Activated T-helper 1 cell treated with anti-CD3 and anti-CD28 coated beads, Interleukin-2, amount 50 U/mL, for 16 hours (primary cell): ENCODE measurements at places on chromosomes 2 and 18.

DNA sequence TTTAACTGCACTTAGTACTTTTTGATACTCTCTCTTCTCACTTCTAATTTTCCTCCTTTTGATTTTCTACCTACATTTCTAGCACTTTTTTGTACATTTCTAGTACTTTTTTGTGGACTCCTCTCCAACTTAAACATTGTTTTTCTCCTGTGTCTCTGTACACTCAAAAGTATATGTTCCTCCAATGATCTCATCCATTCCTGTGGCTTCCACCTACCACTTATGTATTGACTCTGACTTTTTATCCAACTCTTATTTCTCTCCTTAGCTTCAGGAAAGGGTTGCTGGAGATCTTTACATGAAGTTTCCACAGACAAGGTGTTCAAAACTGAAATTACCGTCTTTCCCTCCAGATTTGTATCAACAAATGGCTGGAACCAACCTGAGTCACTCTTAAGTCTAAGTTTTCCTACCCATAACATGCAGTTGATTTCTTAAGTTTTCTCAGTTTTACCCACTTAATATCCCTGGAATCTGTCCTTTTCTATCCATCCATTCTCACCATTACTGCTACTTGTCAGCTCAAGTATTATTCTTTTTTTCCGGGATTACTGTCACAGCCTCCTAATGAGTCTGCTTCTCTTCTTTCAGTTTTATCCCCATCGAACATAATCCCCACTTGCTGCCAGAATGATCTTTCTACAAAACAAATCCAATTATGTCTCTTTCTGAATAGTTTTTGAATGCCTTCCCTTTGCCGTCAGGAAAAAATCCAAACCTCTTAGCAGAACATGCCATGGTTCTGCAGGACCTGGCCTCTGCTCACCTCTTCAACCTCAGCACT is 22.6 kb upstream of the PELI1 start:
- no peak for DNase-seq

DNA sequence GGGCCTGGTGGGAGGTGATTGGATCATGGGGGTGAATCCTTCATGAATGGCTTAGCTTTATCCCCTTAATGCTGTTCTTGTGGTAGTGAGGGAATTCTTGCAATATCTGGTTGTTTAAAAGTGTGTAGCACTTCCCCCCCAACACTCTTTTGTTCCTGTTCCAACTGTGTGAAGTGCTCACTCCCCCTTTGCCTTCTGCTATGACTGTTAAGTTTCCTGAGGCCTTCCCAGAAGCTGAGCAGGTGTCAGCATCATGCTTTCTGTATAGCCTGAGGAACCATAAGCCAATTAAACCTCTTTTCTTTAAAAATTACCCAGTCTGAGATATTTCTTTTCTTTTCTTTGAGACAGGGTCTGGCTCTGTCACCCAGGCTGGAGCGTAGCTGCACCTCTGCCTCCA is 139.4 kb downstream of the RNF152 start:
- DNase-seq = no peak

DNA sequence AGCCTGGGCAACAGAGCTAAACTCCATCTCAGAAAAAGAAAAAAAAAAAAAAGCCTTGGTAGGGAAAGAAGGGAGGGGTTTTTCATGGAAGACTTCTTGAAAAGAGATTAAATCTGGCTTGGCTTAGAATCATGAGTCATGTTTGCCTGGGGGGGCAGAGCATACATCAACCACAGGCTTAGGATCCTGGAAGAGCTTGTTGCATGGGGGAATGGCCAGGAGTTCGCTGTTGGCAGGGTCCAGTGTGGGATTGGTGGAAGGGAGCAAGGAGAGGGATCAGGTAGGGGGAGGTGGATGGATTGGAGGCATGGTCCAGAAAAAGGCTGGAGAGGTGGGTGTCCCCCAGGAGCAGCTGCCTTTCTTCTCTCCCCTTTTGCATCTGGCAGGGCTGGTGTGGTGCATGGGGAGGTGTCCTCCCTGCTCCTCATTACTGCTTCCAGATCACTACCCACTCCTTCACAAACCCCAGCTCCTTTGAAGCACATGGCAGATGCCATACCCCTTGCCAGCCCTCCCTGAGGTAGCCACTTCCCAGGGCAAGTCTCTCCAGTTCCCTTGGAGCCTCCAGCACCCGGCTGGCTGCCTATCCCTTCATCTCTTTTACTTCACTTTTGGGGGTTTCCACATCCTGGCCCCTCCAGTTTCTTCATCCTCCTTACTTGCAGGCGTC is 2.5 kb downstream of the ARMC9 start:
- DNase-seq = no peak

DNA sequence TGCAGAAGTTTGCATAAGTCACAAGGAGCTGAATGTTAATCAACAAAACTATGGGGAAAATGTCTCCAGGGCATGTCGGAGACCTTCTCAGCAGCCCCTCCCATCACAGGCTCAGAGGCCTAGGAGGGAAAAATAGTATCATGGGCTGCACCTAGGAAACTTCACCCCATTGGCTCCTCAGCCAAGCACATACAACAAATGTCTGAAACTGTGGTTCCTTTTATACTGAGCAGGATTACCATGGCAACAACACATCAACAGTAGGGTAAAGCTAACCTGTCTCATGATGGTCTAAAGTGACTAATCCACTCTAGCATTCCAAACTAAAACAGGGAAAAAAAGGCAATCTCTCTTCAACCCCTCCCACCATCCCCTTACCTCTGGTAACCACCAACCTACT is 3.2 kb upstream of the NEMP2 start:
- DNase-seq = no peak

DNA sequence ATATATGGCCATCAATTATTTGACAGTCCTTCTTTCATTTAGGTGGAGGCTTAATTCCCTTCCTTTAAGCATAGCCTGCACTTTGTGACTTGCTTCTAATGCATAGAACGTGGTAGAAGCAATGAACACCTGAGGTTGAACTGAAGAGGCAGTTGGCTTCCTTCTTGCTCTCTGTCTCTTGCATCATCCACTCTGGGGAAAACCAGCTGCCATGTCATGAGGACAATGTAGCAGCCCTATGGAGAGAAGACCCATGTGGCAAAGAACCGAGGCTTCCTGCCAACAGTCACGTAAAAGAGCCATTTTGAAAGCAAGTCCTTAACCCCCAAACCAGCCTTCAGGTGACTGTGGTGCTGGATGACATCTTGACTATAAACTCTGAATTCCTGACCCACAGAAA is 46.8 kb downstream of the ATOH8 start:
- no peak for DNase-seq

- DNase-seq = no peak
These were observed 130.2 kb upstream of the ID2 start for GRCh38 chr2:8551622-8552074.

- DNase-seq = no peak
These were observed 54.5 kb upstream of the TMEM163 start for GRCh38 chr2:134773335-134773734.

DNA sequence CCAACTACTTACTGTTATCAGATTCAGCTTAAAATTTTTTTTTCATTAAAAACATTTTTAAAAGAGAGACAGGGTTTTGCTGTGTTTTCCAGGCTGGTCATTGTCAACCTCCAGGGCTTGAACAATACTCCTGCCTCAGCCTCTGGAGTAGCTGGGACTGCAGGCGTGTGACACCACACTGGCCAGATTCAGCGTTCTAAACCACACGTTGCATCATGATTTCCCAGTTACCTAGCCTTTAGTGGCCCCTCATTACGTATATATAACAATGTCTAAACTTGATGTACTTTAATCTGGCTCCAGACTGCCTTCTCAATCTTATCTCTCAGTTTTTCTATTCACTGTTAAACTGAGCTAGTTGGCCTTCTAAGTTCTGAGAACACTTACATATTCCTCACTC is 89.6 kb downstream of the COMMD1 start:
- DNase-seq = no peak

- no peak for DNase-seq
These were observed 187.8 kb upstream of the TNP1 start for GRCh38 chr2:217047631-217048030.

GRCh38 chr2:239186516-239187357 is 214.1 kb downstream of the HDAC4 start:
- DNase-seq = no peak

GRCh38 chr2:62236499-62236898 is 40.6 kb downstream of the B3GNT2 start:
- no peak for DNase-seq

DNA sequence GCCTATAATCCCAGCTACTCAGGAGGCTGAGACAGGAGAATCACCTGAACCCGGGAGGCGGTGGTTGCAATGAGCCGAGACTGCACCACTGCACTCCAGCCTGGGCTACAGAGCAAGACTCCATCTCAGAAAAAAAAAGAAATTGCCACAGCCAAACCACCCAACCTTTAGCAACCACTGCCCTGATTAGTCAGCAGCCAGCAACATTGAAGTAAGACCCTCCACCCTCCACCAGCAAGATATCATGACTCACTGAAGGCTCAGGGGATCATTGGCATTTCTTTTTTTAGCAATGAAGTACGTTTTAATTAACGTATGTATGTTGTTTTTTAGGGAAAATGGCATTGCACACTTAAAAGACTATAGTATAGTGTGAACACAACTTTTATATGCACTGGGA is 349.1 kb upstream of the ACVR2A start:
- no peak for DNase-seq

GRCh38 chr2:35989040-35989439 is 366.5 kb upstream of the CRIM1 start:
- DNase-seq = no peak

GRCh38 chr18:23844991-23845680 is 155.9 kb downstream of the LAMA3 start:
- no peak for DNase-seq

GRCh38 chr2:40282428-40282827 is 169.5 kb downstream of the SLC8A1 start:
- no peak for DNase-seq

- DNase-seq = peak; percentile 32
These were observed 524 bp upstream of the SERTAD2 start for GRCh38 chr2:64654063-64654811.

DNA sequence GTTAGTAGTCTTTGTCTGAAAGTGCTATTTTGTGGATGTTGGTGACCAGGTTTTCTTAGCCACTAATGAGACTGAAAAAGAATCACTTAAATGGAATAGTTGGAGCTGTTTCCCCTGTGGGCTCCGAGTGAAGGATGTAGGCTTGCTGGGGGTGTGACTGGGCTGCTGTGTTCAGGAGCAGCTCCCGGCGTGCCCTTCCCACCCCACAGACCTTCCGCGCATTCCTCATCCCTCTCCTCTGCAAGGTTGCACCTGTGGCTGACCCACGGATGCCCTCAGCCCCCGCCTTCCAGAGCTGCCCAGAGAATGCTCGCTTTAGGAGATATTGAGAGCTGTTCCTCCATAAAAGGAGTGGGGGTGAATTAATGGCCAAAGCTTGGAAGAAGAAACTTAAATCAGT is 174.3 kb downstream of the LDLRAD4 start:
- DNase-seq = no peak

GRCh38 chr2:210007895-210008294 is 5.5 kb downstream of the RPE start:
- DNase-seq = no peak

GRCh38 chr18:3660739-3661515 is 211.0 kb downstream of the TGIF1 start:
- DNase-seq = no peak

DNA sequence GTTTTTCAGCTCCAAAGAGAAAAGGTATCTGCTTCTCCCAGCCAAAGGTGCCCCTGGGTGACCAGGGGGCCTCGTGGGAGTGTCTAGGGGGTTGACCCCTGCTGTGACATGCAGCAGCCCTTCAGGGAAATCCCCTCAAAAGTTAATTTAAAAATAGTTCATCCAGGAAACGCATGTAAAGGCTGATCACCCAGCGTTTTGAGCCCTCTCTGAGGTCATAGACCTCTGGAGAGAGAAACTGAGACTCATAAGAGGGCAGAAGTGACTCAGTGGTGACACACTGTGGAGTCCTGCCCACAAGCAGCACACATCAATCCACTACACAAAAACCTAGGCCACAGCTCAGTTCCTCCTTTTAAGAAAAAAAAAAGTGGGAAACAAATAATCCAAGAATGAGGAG is 11.9 kb downstream of the GAL3ST2 start:
- no peak for DNase-seq
